Kasumi-1 (cell line): ENCODE measurements at places on chromosomes 1 and 21.
A peak's percentile ranks its signal among the peaks of the same experiment; 100 is the strongest.

- DNase-seq: no peak
Observed at GRCh38 chr1:29633771-29634170, 397.4 kb downstream of the PTPRU start.

GRCh38 chr1:65459397-65459768 is 38.9 kb downstream of the LEPR start:
- DNase-seq: peak; percentile 70

DNA sequence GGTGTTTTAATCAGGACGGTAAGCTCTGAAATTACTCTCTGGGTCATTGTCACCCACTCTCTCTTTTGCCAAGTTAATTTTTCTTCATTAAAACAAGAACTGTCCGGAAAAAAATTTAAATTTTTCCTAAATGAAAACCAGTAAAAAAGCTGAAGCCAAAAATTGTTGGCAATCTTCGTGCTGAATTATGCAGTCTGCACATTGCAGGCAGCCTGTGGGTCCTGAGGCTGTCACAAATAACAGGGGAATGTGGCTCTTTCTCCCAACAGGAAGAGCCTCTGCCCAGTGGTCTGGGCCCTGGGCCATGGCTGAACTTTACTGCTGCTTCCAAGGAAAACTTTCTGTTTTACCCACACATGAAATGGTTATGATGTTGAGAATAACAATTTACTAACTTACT is 153.9 kb upstream of the SPAG17 start:
- no peak for DNase-seq

GRCh38 chr1:246897302-246897701 is 34.4 kb downstream of the AHCTF1 start:
- DNase-seq: no peak

- DNase-seq: peak; percentile 33
Observed at GRCh38 chr1:225480825-225481434, 53.1 kb upstream of the LBR start.

GRCh38 chr1:116498789-116499628 is 71.8 kb downstream of the CD58 start:
- DNase-seq: peak; percentile 72

DNA sequence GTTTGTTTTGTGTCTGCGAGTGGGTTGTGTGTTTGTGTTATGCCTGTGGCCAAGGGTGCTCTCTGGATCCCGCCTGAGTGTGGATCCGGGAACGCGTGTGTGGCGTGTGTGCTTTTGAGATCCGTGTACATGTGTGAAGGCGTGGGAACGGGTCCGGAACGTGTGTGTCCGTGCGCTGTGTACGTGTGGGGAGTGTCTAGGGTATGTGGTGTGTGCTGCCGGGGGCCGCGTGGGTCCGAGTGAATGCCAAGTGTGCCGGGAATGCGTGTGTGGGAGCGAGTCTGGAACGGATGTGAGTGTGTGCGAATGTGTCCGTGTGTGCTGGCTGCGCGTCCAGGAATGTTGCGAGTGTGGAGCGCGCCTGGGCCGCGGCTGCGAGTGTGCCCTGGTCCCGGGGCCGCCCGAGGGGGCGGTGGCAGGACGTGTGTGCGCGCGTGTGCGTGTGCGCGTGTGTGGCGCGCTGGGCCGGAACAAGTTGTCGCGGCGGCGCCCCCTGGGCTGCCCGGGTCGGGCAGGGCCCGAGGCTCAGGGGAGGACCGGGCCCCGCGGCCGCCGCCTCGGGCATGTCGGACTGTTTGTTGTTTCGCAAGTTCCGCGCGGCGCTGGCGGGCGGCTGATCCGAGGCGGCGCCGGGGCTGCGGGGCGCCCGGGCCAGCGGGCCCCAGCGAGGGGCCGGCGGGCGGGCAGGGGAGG is 953 bp downstream of the PTPRU start:
- no peak for DNase-seq

GRCh38 chr1:200640963-200641401 is 20.4 kb upstream of the KIF14 start:
- DNase-seq: no peak

- DNase-seq: no peak
Observed at GRCh38 chr1:237702161-237702560, 188.6 kb downstream of the ZP4 start.

DNA sequence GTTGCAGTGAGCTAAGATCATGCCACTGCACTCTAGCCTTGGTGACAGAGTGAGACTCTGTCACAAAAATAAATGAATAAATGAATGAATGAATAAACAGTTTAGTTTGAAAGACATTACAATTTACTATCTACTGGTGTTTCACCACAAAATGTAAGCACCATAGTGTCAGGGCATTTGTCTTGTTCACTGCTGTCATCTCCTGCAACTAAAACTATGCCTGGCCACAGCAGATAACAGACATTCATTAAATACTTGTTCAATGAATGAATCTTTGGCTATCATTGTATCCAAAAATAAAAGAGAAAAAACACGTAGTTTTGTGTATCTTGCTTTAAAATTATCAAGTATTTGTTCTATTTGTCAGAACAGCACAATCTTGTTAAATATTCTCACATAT is 32.5 kb downstream of the SASS6 start:
- DNase-seq: no peak

- DNase-seq: no peak
Observed at GRCh38 chr1:117495068-117495467, 110.8 kb upstream of the TENT5C start.

- no peak for DNase-seq
Observed at GRCh38 chr1:179798864-179799516, 55.9 kb downstream of the FAM163A start.

- DNase-seq: no peak
Observed at GRCh38 chr1:151058692-151059091, 730 bp downstream of the CDC42SE1 start.

- DNase-seq: no peak
Observed at GRCh38 chr1:245921417-245921816, 585.7 kb downstream of the SMYD3 start.

- DNase-seq: no peak
Observed at GRCh38 chr1:218182455-218182854, 102.6 kb upstream of the RRP15 start.

DNA sequence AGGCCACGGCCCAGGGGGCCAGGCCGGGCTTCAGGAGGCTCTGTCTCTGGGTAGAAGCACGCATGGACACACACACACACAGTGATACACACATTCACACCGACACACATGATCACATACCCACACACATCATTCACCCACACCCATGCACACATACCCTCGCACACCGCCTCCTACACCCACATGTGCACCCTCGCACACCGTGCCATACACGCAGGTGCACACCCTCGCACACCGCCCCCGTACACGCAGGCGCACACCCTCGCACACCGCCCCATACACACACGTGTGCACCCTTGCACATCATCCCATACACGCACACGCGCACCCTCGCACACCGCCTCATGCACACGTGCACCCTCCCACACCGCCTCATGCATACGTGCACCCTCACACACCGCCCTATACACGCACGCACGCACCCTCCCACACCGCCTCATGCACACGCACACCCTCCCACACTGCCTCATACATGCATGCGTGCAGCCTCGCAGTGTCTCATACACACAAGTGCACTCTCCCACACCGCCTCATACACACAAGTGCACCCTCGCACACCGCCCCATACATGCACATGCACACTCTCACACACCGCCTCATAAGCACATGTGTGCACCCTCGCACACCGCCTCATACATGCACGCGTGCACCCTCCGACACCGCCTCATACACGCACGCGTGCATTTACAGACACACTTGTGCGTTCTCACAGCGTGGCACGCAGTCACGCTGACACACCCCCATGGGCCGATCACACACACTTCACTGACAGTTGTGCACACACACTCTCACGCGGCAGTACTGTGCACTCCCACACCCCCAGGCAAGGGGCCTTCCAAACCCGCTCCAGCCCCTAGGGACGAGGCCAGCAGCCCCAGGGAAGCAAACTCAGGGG is 128.1 kb downstream of the SIK1 start:
- no peak for DNase-seq

DNA sequence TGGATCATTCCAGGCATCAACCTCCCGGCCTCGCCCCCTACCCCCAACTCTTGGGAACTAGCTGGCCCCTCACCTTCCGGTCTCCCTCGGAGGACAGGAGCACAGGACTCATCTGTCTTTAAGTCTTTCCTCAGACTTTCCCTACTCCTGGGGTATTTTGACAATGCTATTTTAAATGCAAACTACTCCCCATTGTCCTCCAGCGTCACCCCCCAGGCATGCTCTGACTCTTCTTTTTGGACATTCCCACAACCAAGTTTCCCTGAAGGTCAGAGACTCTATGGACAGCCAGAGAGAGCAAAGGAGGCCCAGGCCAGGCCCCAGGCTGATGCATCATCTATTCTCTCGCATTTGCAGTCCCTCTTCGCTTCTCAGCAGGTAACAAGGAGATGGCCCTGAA is 424.3 kb downstream of the PCP4 start:
- DNase-seq: no peak

DNA sequence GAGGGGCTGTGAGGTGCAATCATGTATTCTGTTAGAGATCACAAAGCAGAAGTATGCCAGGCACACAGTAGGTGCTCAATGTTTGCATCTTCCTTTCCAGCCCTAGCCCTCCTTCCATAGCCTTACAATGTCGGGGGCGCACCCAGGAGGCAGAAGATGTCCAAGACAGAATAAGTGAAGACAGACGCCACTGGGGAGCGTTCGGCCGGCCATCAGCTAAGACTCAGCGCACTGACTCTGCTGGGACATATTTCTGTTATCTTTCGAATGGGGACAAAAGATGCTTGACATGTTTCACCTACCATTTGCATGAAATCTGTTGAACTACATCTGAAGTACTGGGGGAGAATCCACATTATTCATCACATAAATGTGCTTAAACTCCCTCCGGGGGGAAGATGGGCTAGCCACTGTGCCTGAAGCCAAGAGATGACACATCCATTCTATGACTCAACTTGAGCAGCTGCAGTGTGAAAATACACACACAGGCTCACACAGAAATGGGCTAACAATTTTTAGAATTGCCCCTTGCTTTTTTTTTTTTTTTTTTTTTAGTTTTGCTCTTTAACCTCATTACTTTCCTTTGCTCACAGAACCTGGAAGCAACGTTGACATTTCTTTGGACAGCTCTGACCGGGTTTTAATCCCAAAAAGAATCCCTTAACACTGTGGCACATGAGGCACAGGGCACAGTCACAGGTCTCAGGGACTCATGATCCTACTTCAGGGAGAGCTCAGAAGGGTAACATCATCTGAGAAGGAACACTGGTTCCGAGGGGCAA is 7.9 kb downstream of the TIAM1 start:
- DNase-seq: no peak

DNA sequence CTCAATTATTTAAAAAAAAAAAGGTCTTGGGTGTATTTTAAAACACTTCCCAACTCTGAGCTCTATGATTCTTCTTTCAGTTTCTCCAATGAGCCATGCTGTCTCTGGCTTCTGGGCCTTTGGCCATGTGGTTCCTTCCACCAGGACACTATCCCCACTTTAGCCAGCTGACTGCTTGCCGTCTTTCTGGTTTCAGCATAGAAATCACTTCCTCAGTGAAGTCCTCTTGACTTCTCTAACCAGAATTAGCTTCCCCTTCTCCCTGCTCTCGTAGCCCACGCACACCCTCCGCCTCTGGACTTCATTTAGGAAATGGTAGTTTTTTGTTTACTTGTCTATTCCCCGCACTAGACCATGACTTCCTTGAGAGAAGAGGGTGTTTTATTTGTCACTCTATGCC is 1.1 kb upstream of the DIO1 start:
- DNase-seq: peak; percentile 4

GRCh38 chr21:43367859-43368258 is 59.1 kb downstream of the SIK1 start:
- no peak for DNase-seq

GRCh38 chr1:10768552-10768951 is 27.9 kb downstream of the CASZ1 start:
- DNase-seq: no peak

DNA sequence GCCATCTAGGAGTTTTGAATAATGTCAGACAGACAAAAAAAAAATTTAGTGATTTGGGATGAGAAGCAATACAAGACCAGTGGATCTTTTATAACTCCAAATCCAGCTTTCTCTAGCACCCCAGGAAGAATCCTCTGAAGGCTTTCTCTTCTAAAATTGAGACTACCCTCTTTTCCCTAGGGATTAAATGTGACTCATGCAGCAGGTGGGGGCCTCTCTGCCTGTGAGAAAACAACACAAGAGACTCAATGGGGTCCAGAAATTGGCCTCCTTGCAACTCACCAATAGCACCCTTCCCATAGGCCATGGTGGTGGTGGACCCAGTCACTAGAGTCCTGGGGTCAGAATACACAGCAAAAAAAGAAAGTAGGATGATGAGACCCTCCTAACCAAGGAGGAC is 120.3 kb upstream of the ATP1A1 start:
- no peak for DNase-seq

- DNase-seq: peak; percentile 66
Observed at GRCh38 chr1:174262349-174263241, 103.3 kb downstream of the RABGAP1L start.

DNA sequence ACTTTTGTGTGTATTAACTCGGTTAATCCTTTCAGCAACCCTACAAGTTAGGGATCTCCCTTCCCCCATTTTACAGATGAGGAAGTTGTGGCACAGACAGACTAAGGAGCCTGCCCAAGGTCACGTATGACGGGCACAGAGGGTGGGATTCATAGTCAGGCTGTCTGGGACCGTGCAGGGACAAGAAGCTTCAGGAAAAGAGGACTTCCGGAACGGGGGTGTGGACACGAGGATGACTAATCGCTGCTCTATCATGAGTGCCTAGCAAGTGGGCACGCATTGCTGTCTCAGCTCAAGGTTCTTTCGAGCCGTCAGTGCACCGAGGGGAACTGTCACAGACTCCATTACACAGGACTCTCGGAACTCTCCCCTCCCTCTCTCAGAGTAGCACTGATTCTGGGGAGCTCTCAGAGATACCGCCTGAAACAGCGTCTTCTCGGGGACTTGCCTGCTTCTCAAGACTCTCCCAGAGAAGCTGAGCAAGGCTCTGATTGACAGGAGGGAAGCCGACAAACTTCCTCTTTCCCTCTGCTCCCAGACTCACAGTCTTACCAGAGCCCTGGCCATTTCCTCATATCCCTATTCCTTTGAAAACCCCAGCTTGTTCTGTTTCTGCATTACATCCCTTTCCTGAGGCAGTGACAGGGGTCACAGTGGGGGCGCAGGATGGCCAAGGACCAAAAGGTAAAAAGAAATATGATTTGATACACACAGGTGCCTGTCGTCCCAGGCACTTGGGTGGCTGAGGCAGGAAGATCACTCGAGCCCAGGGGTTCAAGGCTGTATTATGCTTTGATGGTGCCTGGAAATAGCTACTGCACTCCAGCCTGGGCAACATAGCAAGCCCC is 14.4 kb downstream of the FHAD1 start:
- DNase-seq: peak; percentile 66
